ENCODE measurements at places on chromosomes 2 and 18.

GRCh38 chr2:129755786-129756185 is 223.7 kb upstream of the RAB6C start:
- DNase-seq, result no peak

DNA sequence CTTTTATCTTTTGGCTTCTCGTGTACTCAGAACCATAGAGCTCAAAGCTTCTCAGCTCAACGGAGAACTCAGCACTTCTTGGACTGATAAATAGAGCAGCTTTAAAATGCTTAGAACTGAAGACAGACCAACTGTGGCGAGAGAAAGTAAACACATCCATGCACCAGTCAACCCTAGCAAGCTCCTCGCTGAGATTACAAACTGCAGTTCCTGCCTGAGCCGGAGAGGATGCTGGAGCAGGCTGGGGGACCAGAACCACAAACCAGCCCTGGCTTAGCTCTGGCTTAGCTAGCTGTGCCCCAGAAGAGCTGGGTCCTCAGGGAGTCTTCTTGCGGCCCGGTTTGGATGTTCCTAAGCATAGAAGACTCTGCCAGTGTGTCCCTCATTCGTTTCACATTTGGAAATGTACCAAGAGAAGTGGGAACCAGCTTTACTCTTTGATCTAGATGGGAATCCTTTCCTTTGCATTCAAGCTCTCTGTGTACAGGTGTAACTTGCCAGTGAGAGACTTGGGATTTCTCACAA is 5.6 kb downstream of the PAX8 start:
- peak; percentile 31 for DNase-seq

GRCh38 chr2:128037649-128038048 is 9.8 kb upstream of the SAP130 start:
- DNase-seq, result no peak

GRCh38 chr2:126995621-126996377 is 97.1 kb downstream of the TEX51 start:
- no peak for DNase-seq

DNA sequence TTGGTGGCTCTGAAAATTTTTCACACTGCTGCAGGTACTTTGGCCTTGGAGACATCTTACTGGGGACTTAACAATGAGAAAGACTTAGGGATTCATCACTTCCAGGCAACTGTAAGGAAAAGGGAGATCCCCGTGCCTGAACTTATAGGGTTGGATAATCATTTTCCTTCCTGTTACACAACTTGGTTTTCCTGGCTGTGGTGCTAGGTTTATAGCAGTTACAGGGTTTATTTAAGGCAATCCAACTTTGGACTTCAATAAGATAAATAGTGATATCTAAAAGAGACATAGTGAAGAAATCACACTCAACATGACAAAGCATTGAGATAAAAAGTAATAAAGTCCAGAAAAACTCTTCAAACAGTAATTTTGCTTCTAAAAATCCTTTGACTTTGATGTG is 70.2 kb upstream of the RAPH1 start:
- no peak for DNase-seq

GRCh38 chr18:2848247-2849246 is 1.7 kb downstream of the EMILIN2 start:
- peak; percentile 13 for DNase-seq

GRCh38 chr2:198807131-198807530 is 650.6 kb downstream of the SATB2 start:
- peak; percentile 40 for DNase-seq

DNA sequence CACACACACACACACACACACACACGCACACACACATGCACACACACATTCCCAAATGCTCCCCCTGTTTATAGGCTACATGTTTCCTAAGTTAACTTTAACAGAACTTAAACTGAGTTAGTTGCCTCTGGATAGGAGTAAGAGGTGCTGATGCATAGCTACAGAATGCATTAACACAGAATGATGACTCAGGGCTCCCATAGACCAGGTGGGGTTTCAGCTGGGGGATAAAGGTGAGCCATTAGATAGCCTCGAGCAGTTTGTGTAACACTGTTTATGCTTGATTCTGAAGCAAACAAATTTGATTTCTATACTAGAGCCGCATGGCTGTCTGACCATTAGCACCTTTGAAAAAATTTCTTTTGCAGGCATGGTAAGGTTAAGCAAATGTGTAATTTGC is 741.0 kb downstream of the PLCL1 start:
- no peak for DNase-seq

GRCh38 chr2:199757233-199757870 is 93.6 kb downstream of the FTCDNL1 start:
- DNase-seq, result no peak

DNA sequence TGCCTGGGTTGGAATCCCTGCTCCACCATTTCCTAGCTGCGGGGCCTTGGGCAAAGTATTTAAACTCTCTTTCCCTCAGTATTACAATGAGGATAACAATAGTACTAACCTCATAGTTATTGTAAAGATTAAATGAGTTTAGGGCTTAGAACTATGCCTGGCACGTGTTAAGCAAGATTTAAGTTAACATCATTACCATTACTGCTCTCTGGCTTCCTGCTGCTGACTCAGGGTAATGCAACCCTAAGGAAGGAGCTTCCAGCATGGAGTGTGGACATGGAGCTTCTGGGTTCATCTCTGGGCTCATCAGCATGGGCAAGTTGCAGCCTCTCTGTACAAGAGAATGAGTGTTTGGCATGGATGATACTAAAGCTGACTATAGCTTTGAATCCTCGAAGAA is 374.2 kb upstream of the MAP2 start:
- no peak for DNase-seq

- peak; percentile 46 for DNase-seq
These were observed 4.7 kb upstream of the CAPN10 start for GRCh38 chr2:240581811-240582210.

- peak; percentile 84 for DNase-seq
These were observed at the start of gene SMCHD1 for GRCh38 chr18:2655178-2655953. Gene SMCHD1, plus strand, starts transcription at chr18:2655726. Its CDS starts 350 bp downstream, at chr18:2656076.

GRCh38 chr2:160407393-160408172 is 86.0 kb downstream of the RBMS1 start:
- DNase-seq, result peak; percentile 70

GRCh38 chr18:74148543-74149070 is 284 bp downstream of the TIMM21 start:
- no peak for DNase-seq

DNA sequence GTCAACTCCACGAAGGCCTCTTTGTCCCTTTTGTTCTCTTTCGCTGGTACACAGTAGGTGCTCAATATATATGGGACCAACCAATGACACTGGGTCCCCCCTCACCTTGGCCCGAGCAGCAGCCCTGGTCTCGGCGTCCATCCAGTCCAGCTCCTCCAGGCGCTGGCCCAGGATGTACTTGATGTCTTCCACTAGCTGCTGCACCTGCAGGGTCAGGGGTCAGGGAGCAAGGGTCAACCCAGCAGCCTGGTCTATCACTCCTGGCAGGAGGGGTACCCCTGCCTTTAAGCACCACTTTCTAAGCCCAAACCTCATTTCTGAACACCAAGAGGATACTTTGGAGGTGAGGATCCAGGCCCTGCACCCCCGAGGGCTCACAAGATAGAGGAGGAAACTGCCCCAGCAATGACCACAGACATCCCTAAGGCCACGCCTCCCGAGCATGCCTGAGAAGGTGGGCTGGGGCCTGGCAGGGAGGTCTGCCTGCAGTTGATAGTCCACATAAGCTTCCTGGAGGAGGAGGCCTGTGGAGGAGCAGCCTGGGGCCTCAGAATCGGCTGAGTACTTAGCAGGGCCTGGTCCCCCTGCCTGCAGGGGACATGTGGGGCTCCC is 4.2 kb downstream of the ECEL1 start:
- no peak for DNase-seq

- DNase-seq, result no peak
These were observed 154.8 kb upstream of the PGAP1 start for GRCh38 chr2:197081294-197081693.

- DNase-seq, result no peak
These were observed 112.3 kb upstream of the ATP5MC3 start for GRCh38 chr2:175293776-175294175.

- peak; percentile 68 for DNase-seq
These were observed 29.3 kb upstream of the DUSP2 start for GRCh38 chr2:96174251-96175144.

- no peak for DNase-seq
These were observed 641.9 kb downstream of the SLC4A3 start for GRCh38 chr2:220269367-220269766.

DNA sequence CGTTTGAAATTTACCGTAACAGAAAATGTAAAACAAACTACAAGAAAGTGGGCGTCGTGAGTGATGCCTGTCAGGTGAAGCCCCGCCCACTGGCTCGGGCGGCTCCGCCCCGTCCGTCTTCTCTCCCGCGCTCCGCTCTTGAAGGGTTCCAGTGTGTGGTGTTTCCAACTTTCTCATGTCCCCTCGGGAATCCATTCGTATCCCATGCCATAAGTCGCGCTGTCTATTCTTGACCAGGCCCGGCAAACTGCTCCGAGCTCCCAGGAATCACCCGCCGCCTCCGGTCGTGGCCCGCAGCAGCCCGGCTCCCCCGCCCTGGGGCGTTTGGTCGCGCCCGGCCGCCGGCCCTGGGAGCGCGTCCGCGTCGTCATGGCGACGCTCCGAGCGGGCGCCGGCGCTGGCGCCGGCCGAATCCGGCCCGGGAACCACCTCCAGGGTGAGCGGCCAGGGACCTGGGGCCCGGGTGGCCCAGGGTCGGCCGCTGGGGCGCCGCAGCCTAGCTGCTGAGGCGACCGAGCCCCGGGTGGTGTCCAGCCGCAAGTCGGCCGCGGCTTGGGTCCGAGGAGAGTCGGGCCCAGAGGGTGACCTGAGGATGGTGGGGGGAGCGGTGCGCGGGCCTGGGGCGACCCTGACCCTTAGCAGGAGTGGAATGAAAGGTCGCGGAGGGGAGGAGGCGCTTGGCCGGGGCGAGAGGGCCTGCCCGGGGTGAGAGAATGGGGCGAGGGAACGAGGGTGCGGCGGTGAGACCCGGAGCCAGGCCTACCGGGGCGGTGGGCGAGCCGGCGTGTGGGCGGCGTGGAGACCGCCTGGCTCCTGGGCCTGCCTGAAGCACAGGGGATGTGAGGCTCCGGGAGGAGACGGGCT is at the start of gene CFAP221:
TSS of gene CFAP221 (plus strand) at position 375 of the 864 bp plus-strand sequence. CDS start 1,683 bp downstream, outside the sequence.
- peak; percentile 55 for DNase-seq

DNA sequence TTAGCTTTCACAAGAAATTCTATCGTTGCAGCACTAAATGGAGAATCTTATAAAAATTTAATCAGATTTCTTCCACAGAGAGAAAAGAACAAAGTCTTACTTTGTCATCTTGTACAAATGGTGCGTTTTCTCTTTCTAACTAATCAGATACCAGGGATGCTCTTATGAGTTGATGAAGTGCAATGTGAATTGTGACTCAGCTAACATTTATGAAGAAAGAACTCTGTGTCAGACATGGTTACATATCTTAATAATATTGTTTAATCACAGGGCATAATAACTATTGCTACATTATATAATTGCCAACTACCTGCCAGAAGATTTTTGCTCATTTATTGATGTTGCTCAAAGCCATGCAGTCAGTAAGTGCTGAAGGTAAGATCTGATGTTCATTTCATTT is 465.0 kb downstream of the CCDC85A start:
- peak; percentile 45 for DNase-seq

- no peak for DNase-seq
These were observed 513.5 kb downstream of the CMPK2 start for GRCh38 chr2:6352247-6352646.

GRCh38 chr2:69553991-69554390 is 89.5 kb downstream of the AAK1 start:
- DNase-seq, result no peak

- no peak for DNase-seq
These were observed 28.9 kb downstream of the ADI1 start for GRCh38 chr2:3490191-3491170.

DNA sequence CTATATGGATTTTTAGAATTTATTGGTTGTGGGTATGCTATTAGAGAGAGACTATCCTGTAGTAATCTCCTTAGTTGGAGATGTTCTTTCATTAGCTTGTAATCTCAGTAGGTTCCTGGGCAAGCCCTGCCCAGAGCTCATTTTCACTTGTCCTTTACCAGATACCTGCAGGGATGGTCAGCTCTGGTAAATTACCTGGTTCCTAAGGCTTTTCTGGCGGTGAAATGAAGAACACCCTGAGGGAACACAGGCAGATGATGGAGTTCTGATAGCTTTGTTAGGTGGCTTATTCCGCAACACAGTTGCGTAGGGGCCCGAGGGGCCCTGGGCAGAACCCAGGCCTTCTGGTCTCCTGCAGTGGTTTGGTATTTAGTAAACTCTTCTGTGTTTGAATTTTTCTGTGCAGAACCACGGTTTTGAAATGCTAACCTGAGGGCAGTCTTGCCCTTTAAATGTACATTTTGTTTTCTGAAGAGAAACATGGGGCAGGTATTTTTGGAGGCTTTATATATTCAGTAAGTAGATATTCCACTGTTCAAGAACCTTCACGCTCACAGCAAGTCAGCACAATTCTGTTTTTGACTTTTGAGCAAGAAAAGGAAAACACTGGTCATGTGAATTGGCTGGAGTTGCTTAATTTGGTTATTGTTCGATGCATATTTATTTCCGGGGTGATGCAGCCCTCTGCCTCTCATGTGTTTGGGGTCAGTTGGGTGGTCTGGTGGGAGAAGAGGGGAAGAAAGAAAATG is 22.4 kb downstream of the ZNF532 start:
- DNase-seq, result no peak

GRCh38 chr2:76169276-76170008 is 458.7 kb upstream of the GCFC2 start:
- no peak for DNase-seq

- no peak for DNase-seq
These were observed 53.1 kb downstream of the TTC27 start for GRCh38 chr2:32680942-32681341.

DNA sequence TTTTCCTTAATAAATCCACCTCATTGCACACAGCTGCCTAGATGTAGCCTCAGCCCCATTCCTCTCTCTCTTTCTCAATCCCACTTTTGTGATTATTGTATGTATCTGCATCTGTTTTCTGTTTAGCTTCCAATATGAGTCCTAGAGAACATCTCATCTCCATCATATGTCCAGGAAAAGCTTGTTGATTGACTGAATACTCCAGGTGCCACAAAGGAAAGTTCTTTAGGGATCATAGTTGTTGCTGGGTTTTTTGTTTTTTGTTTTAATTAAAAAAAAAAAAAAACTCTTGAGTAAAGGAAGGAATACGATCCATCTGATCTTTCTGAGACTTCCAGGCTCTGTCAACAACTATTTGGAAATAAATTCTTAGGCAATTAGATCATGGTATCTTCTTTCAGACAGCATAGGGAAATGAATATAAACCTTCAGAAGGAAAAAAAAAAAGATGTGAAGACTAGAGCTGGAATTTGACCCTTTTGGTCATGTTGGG is 42.5 kb downstream of the KIAA2012 start:
- peak; percentile 88 for DNase-seq

GRCh38 chr2:17388798-17389197 is 129.4 kb downstream of the RAD51AP2 start:
- DNase-seq, result no peak

- DNase-seq, result no peak
These were observed 44.0 kb downstream of the TCF4 start for GRCh38 chr18:55544014-55544413.
